ENCODE measurements at places on chromosomes 2 and 18. TPM values are rescaled to one million over a fixed set of nuclear protein-coding genes. Genes with fewer than 3 reads are reported as not detected.

OSR1 gene
- 9.7 TPM for total RNA-seq

RAB6C gene
- not detected for total RNA-seq

UGT1A10 gene
- not detected for total RNA-seq

FEV gene
- not detected for total RNA-seq

OTOS gene
- total RNA-seq, result not detected

VWC2L gene
- under 0.01 TPM for total RNA-seq

IL36RN gene
- not detected for total RNA-seq

PSTPIP2 gene
- total RNA-seq, result 2.7 TPM

ZBTB7C gene
- under 0.01 TPM for total RNA-seq

MC5R gene
- not detected for total RNA-seq

FAM124B gene
- under 0.01 TPM for total RNA-seq

PROM2 gene
- total RNA-seq, result 1.1 TPM

MC4R gene
- not detected for total RNA-seq

WIPF1 gene
- total RNA-seq, result 5.2 TPM

FHOD3 gene
- 4.3 TPM for total RNA-seq

SERPINB4 gene
- total RNA-seq, result not detected

DPYSL5 gene
- not detected for total RNA-seq

CD302 gene
- 3.9 TPM for total RNA-seq

VAMP8 gene
- total RNA-seq, result 4.4 TPM

SERPINB11 gene
- total RNA-seq, result not detected

LDLRAD4 gene
- total RNA-seq, result 0.16 TPM

NTSR2 gene
- not detected for total RNA-seq

GALR1 gene
- total RNA-seq, result not detected

CFAP65 gene
- under 0.01 TPM for total RNA-seq

SCG2 gene
- 0.09 TPM for total RNA-seq

RND3 gene
- total RNA-seq, result 557 TPM

SLC4A5 gene
- total RNA-seq, result 0.16 TPM

ATP6V1B1 gene
- 0.79 TPM for total RNA-seq

EIPR1 gene
- total RNA-seq, result 22.6 TPM

NT5C1B gene
- total RNA-seq, result not detected

TCF7L1 gene
- 2.4 TPM for total RNA-seq

STON1 gene
- total RNA-seq, result 6.7 TPM

NT5DC4 gene
- not detected for total RNA-seq

C2orf72 gene
- not detected for total RNA-seq

SMYD1 gene
- total RNA-seq, result not detected

ARHGAP15 gene
- not detected for total RNA-seq

CEP76 gene
- 6.1 TPM for total RNA-seq

TBR1 gene
- not detected for total RNA-seq

TRIM43 gene
- not detected for total RNA-seq

IKZF2 gene
- total RNA-seq, result 4.0 TPM

CD8B2 gene
- total RNA-seq, result not detected

FAM228A gene
- 0.09 TPM for total RNA-seq

RNF125 gene
- total RNA-seq, result 1.0 TPM

DAW1 gene
- total RNA-seq, result 0.16 TPM

AKAIN1 gene
- total RNA-seq, result not detected
